Neural crest cell (in vitro differentiated cells): ENCODE measurements at places on chromosomes 13 and 19. TPM values are rescaled to one million over a fixed set of nuclear protein-coding genes. Genes with fewer than 3 reads are reported as not detected.

Gene TRIM13
- 57.1 and 57.4 TPM in 2 replicates for total RNA-seq

Gene DENND1C
- total RNA-seq = not detected in 2 replicates

Gene IZUMO2
- total RNA-seq = not detected in 2 replicates

Gene SLC6A16
- total RNA-seq = 7.4 and 9.4 TPM in 2 replicates

Gene SIGLEC9
- total RNA-seq = not detected in 2 replicates

GRCh38 chr19:2949939-2950285, 5.1 kb upstream of the ZNF77 start:
- no peak for DNase-seq

- DNase-seq = no peak
Observed at GRCh38 chr19:3225677-3226093, 1.2 kb downstream of the CELF5 start.

DNA sequence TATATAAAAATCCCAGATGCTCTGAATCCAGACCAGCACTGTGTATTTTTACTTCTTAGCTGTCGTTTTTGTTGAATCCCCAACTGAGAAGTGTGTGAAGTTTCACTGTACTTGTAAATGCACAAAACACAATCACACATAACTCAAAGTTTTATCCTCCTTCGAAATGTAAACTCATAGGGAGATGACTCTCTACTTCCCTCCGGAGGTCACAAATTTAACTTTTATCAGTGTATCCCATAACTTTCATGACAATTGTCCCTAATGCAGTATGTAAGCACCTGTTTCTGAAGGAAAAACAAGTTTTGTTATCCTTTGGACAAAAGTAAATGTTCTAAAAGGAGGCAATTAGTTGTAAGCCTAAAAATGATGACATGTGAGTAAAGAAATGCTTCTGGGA, 665.0 kb upstream of the SLITRK6 start:
- DNase-seq = no peak

- no peak for DNase-seq
Observed at GRCh38 chr13:102814025-102814607, 15.2 kb downstream of the BIVM start.

- DNase-seq = peak; percentile 61
Observed at GRCh38 chr19:23415561-23416191, 20.4 kb upstream of the ZNF91 start.

DNA sequence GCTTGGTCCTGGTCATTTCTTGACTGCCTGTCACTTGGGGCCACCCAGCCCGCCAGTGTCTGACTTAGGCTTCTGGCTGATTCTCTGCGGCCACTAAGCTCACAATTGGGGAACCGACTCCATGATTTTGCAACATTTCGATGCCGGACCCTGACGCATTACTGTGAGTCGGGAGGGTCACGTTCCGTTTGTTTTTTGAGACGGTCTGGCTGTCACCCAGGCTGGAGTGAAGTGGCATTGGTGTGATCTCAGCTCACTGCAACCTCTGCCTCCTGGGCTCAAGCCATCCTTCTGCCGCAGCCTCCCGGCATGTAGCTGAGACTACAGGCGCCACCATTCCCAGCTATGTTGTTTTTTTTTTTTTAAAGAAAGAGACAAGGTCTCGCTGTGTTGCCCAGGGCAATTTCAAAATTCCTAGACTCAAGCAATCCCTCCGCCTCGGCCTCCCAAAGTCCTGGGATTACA, 3.2 kb upstream of the ADAT3 start:
- no peak for DNase-seq

DNA sequence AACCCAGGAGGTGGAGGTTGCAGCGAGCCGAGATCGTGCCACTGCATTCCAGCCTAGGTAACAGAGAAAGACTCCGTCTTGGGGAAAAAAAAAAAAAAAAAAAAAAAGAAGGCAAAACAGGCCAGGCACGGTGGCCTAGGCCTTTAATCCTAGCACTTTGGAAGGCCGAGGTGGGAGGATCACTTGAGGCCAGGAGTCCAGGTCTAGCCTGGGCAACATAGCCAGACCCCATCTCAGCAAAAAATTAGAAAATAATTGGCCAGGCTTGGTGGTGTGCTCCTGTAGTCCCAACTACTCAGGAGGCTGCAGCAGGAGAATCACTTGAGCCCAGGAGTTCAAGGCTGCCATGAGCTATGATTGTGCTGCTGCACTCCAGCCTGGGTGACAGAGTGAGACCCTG, 43.4 kb downstream of the CRTC1 start:
- DNase-seq = no peak

GRCh38 chr13:47220453-47221140, 323.7 kb upstream of the HTR2A start:
- no peak for DNase-seq
